ENCODE measurements at places on chromosomes 7 and 10.

DNA sequence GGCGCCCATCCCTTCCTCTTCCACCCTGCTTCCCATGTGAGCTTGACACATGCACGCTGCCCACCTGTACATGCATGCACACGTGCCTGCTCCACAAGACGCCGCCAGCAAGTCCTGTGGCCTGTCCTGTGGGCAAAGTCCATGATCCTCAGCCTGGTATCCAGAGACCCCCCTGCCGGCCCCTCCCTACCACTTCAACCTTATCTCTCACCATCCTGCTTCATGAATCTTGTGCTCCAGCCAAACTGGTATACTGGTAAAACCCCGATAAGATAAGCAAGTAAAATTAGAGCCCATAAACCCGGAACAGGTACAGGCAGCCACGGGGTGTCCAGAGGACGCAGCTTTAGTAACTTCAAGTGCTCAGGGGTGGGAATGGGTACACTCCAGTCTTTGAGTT lies 11.8 kb upstream of the TBXAS1 start:
- DNase-seq: no peak

DNA sequence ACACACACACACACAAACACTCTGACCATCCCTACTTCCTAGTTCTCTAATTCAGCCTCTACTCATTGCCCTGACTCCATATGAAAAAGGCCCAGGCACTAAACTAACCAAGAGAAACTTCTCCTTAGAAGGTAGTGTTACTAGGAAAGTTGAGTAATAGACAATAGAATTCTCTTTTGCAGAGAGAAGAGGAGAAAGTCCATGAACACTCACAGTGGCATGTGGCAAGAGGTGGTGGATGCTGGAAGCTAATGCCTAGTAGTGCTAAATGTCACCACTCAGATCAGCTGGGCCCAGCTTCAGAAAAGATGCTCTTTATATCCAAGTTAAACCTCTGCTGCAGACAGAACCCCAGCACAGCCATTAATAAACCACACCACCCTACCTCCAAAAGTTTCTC lies 58.2 kb downstream of the SORBS1 start:
- DNase-seq: no peak

- DNase-seq: no peak
These were observed 63.3 kb downstream of the MRC1 start for GRCh38 chr10:17872191-17873091.

DNA sequence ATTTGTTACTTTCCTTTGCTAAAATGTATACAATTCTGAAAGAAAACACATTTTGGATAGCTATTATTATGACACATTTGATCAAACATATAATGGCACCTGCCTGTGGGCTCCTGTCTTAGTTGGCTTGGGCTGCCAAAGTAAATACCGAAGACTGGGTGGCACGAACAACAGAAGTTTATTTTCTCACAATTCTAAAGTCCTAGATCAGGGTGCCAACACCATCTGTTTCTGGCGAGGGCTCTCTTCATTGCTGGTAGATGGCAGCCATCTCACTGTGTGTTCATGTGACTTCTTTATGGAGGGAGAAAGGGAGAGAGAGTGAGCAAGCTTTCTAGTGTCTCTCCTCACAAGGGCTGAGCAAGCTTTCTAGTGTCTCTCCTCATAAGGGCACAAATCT lies 195.8 kb upstream of the FAM3C start:
- no peak for DNase-seq

DNA sequence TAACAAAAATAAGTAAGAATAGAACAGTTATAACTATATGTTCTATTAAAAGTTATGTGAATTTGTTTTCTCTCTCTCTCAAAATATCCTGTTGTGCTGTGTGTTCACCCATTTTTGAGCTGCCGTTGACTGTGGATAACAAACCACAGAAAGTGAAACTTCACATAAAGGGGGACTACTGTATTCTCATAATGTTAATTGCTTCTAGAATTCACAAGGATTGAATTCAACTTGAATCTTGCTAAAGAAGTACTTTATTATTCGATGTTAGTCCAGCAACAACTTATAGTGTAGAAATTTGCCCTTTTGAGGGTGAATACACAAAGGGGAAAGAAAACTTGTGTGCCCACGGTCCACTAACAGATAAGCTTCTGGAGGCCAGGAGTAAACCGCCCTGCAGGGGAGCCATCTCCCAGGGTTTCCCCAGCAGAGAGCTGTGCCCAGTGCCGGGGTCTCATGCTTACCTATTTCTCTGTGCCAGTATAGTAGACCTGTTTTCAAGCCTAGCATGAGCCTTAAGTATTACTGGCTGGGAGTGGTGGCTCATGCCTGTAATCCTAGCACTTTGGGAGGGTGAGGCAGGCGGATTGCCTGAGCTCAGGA lies 87.1 kb downstream of the KAT6B start:
- no peak for DNase-seq

GRCh38 chr7:96233084-96233483 lies 88.8 kb downstream of the SLC25A13 start:
- DNase-seq: no peak

DNA sequence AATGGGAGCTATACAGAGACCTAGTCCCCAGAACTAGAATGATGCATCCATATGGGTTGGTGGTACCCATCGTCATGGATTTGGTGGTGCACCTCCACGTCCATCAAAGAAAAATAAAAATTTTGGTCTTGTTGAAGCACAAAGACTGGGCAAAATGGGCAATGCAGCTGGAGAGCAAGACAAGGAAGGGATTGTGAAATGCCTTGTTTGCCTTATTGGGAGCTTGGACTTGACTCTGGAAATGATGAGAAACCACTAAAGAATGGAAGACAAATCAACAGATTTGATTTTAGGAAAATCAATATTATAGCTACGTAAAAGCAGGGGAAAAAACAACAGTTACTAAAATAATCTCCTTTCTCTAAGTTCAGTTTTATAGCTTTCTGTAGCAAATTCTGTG lies 150.9 kb downstream of the CPED1 start:
- DNase-seq: no peak

GRCh38 chr10:87503886-87504285 lies 807 bp upstream of the MINPP1 start:
- DNase-seq: no peak

DNA sequence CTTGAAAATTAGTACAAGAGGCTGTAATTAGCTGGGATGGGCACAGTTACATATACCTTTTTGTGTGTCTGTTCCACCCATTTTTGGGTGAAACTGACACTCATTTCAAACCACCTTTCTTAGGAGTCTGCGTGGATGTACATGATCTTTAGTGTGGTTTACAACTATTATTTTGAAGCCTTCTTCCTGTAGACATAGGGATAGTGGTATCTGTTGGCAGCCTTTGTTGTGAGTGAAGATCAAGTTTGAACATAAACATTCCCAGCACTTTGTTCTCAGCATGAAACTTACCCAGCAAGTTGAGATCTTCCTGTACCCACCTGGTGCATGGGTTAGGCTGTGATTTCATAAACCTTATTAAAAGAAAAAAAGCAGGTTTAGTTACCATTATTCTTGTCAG lies 2.0 kb downstream of the BAG3 start:
- no peak for DNase-seq

- peak; percentile 4 for DNase-seq
These were observed at the start of gene SEMA4G for GRCh38 chr10:100969187-100970075. Gene SEMA4G (plus strand): TSS chr10:100969504. CDS start chr10:100972913, 3,409 bp downstream.

Measured in NCI-H2171 treated with DMSO at 0.1 percent for 48 hours (cell line).